Activated naive CD4-positive, alpha-beta T cell (primary cell): ENCODE measurements at places on chromosomes 5 and 9.

- DNase-seq, result no peak
These were observed 1.9 kb downstream of the SSNA1 start for GRCh38 chr9:137190315-137190856.

DNA sequence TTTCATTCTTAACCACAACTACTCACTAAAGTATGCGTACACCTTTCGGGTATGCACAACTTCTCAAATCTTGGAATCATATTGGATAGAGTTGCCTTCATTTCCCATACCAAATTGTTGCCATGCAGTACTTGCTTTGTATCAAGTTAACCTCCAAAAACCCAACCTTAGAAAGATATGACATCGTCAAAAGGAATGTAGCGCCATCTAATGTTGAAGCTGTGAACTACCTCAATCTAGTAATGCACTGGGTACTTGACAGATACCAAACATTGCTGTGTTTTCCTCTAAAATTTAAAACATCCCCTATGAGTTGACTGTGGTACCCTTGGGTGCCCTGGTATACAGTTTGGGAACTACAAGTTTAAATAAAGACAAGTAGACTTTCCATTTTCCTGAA lies 318.4 kb downstream of the ARL15 start:
- no peak for DNase-seq

DNA sequence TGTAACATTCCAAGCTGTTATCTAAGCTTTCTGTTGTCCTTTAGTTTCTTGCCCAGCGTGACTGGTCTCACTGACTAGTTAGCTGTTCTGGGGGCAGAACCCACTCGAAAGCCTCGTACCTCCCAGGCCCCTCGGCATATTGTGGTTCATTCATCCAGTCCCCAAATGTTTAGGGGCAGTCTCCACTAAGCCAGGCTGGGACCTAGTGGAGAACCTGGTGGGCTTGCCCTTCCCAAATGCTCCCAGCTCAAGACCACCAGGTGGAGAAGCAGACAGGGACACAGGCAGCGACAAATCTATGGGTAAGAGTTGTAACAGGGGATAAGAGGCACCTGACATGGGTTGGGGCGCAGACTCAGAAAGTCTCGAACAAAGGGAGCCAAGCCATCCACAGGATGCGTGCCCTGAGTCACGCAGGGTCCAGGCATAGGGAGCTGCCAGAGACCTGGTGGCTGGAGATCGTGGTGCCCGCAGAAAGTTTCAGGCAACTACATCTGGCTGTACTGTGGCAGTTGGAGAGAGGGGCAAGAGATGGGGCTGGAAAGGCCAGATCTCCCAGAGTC lies 851 bp upstream of the EEIG1 start:
- DNase-seq, result no peak

GRCh38 chr5:68353605-68354004 lies 138.0 kb downstream of the PIK3R1 start:
- no peak for DNase-seq

DNA sequence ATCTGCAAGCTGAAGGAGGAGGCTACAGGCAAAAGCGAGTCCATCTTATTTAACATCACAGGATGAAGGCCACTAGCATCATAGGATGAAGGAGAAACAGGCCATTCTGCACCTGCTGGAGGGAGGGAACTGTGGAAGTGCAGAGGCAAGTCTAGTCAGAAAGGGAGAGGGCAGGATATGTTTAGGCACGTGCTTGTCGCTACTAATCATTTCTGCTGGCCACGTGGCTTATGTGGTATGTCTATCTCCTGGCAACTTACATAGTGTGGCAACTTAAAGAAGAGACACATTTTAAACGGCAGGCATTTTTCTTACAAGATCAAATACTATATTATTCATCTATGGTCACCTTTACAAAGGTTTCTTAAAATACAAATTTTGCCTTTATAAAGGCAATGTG lies 74.0 kb downstream of the GNAQ start:
- DNase-seq, result no peak
